ENCODE measurements at places on chromosomes 5 and 9. TPM values are rescaled to one million over a fixed set of nuclear protein-coding genes. Genes with fewer than 3 reads are reported as not detected.

INSL4 gene
- not detected for total RNA-seq

CNTFR gene
- not detected for total RNA-seq

TICAM2 gene
- total RNA-seq = 0.63 TPM

BTNL8 gene
- total RNA-seq = not detected

NIM1K gene
- not detected for total RNA-seq

PCDHGB7 gene
- total RNA-seq = 12.3 TPM

SLC25A2 gene
- 0.16 TPM for total RNA-seq

PCDHB12 gene
- 0.16 TPM for total RNA-seq

SGCD gene
- 0.38 TPM for total RNA-seq
